ENCODE measurements at places on chromosomes 4 and X.

GRCh38 chrX:67544281-67545035 lies 637 bp downstream of the AR start:
- no peak for DNase-seq

GRCh38 chr4:24443200-24443599 lies 141.2 kb downstream of the DHX15 start:
- no peak for DNase-seq

GRCh38 chrX:122188751-122189150 lies 995.3 kb upstream of the GRIA3 start:
- DNase-seq = no peak

DNA sequence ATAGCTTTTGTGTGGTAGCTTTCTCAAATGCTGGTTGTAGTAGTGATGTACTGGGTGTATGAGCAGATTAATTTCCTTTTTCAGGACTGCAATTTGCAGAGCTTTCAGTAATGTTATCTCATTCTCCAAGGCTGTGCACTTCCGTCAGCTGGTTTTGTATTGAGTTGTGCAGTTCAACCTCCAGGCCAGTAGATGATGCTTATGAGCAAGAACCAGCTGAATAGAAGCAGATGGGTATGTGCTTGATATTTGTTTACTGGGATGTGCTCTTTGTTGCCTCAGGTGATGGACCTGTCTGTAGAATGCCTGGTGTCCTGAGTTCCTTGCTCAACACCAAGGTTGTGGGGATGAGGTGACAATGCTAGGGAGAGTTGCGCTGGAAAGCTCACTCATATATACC lies 462.8 kb downstream of the PCDH18 start:
- no peak for DNase-seq

GRCh38 chr4:57065730-57066482 lies 44.3 kb downstream of the IGFBP7 start:
- DNase-seq = no peak

DNA sequence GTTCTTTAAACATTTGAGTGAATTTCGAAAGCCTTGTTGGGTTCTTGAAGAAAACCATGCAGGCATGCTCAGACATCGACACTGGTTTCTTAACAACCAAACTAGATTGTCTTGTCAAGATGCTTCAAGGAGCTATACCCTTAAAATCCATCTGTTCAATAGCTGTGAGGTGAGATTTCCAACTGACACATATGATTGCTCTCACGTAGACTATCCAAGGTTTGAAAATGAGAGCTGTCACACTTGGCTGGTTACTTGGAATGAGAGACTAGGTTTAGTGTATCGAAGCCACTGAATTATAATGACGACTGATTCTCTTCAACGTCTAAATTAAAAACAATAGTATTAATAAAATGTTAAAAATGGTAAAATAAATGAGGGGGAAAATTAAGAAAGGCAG lies 2725.5 kb downstream of the ARAP2 start:
- no peak for DNase-seq

GRCh38 chr4:36041340-36041739 lies 203.0 kb downstream of the ARAP2 start:
- no peak for DNase-seq

DNA sequence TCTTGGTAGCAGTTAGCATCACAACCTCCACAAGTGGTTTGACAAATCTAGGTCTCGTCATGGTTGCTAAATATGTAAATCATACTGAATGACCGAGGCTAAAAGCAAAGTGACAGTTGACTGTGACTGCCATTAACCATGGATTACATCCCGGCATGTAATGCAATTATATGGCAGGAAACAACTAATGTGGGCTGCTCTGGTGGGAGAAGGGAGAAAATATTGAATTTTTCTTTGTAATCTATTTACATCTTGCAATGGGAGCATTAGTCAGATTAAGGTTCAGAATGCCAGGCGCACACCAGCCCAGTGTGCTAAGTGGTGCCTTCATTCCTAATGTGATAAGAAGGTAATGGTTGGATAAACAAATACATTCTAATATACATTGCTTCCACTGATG lies 35.8 kb downstream of the UNC5C start:
- no peak for DNase-seq

GRCh38 chrX:32501606-32502005 lies 709.7 kb downstream of the DMD start:
- no peak for DNase-seq

- DNase-seq = no peak
Measured at GRCh38 chr4:44927399-44928380, 201.3 kb upstream of the GNPDA2 start.

GRCh38 chr4:54581807-54582206 lies 76.0 kb upstream of the KIT start:
- DNase-seq = no peak

- DNase-seq = no peak
Measured at GRCh38 chr4:89715631-89716030, 121.3 kb downstream of the SNCA start.

DNA sequence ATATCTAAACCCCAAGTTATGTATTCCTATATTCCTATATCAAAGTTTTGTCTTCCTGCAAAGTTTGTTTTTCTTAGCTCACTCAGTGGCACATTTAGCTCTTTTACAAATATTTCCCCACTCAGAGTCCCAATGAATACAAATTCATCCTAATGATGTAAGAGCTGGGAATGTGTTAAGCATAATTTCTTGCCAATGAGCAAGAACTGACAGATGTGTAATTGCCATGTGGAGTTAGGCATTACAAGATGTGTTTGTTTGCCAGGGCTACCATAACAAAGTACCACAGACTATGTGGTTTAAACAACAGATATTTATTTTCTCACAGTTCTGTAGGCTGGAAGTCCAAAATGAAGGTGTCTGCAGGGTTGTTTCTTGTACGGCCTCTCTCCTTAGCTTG lies 302.1 kb downstream of the KCTD8 start:
- no peak for DNase-seq

GRCh38 chr4:535181-535923 lies 36.3 kb downstream of the PIGG start:
- peak; percentile 66 for DNase-seq

DNA sequence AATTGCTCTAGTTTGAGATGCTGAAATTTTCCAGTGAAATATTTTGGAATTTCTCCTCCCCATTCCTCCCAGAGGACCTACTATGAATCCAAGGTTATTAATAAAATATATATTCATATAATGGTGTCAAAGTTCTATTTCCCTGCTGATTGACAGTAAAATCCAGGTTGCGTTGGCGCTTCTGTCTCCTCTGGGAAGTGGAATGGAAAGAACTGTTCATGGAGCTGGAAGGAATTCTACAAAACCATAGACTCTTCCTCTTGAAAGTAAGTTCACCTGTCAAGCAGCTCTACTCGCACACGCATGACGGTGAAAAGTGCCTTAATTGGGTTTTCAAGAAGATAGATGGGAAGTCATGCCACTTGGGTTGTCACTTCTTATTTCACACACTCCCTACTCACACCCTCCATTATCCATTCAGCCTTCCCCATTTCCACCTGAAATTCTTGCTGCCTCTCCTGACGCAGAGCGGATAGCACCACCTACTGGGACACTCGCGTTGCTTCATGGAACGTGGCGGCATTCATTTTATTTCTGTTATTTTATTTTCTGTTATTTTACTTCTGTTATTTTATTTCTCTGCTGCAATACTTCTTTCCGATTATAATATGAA lies 351.6 kb downstream of the NLGN4X start:
- DNase-seq = no peak

- DNase-seq = no peak
Measured at GRCh38 chr4:74161666-74162450, 3.9 kb downstream of the MTHFD2L start.

DNA sequence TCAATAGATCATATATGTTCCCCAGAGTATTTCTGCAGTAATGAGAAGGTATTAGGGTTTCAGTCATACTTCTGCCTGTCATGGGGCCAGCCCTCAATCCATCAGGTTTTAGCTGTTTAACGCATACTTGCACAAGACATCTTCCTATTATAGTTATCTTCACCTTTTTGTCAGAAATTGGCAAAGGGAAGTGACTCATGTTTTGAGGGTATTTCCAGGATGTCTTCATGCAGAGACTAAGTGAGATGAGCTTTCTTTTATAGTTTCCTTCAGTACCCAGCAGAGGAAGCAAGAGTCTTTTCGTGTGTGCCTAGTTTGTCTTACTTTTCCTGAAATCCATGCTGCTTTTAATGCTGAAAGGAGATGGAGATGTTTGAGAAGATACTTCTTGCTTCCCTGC lies 9.5 kb downstream of the CSTF2 start:
- no peak for DNase-seq

DNA sequence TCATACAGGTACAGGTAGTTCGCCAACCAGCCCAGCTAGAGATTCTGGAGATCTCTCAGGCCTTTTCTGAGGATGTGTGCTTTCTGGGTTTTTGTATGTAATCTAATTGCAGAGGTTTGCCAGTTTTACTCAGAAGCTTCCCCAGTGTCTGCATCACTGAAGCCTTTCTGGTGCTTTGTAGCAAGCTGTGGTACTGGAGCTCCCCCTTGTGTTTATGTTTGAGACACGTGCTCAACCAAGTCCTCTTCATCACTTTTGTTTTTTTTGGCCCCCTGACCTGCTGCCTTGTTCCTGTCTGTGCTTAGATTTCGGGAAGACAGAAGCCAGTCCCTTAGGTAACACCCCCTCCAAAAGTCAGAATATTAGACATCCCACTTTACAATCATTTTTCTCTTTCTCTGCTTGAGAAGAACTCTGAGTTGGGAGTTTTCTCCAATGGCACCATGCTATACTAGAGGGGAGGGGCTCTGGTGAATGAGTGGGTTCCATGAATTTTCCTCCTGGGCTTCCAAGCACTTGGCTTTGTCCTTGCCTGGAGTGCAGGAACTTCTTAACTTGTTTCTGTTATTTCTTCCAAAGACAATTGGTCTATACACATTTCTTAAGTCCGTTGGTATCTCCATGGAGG lies 128.4 kb upstream of the TBC1D9 start:
- DNase-seq = no peak

DNA sequence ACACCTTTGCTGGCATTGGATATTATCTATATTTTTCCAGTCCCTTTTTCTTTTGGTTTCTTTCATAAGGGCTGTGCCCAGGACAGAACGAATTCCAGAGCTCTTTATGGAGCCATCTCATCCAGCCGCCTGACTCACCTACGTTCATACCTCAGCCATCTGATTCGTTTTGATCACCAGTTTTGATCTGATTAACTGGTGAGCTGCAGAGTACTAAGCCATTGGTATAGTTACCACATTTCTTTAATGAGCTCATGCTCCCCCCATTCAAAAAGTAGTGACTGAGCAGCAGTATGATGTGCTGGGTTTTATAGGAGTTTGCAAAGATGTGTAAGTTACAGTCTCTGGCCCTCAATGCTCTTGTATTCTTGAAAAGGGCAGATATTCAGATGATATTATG lies 43.0 kb upstream of the CDKN2AIP start:
- DNase-seq = no peak

- DNase-seq = no peak
Measured at GRCh38 chr4:87895964-87896621, 63.3 kb downstream of the MEPE start.

DNA sequence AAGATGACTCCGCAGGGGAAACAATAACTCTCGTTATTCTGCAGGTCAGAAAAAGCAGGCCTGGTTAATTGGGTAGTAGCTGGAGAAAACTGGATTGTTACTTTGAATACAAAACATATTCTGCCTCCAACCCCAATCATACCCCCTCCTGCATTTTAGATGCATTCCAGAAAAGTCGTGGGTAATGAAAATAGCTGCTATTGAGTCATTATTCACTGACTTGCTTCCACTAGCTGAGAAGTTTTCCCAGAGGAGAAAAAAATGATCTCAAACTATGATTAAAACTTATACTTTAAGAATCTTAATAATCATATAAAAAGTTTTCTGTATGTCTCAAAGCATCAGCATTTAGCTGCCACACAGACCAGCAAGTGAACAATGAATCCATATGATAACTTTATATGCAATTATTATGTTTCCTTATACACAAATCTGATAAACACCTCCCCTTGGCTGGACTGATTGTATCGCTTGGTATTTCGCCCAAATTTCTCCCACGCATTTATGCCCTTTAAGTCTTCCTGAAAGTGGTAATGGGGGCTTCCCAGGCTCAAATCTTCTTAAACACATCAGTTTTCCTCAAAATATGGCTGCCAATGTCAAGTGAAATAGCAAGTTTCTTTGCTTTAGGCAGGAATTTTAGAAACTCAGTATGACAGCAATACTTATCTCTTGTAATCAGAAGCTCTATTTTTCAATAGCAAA lies 181.0 kb downstream of the LDB2 start:
- DNase-seq = no peak

- no peak for DNase-seq
Measured at GRCh38 chr4:51849430-51849829, 6.5 kb downstream of the DCUN1D4 start.

- no peak for DNase-seq
Measured at GRCh38 chr4:176077561-176077960, 11.9 kb downstream of the WDR17 start.

- DNase-seq = no peak
Measured at GRCh38 chrX:107978707-107979307, 3.4 kb downstream of the TEX13B start.

- DNase-seq = no peak
Measured at GRCh38 chr4:171186700-171187099, 626.5 kb upstream of the GALNTL6 start.

GRCh38 chr4:74503580-74503979 lies 58.6 kb downstream of the AREG start:
- no peak for DNase-seq

GRCh38 chr4:85452058-85452731 lies 22.8 kb upstream of the ARHGAP24 start:
- no peak for DNase-seq

DNA sequence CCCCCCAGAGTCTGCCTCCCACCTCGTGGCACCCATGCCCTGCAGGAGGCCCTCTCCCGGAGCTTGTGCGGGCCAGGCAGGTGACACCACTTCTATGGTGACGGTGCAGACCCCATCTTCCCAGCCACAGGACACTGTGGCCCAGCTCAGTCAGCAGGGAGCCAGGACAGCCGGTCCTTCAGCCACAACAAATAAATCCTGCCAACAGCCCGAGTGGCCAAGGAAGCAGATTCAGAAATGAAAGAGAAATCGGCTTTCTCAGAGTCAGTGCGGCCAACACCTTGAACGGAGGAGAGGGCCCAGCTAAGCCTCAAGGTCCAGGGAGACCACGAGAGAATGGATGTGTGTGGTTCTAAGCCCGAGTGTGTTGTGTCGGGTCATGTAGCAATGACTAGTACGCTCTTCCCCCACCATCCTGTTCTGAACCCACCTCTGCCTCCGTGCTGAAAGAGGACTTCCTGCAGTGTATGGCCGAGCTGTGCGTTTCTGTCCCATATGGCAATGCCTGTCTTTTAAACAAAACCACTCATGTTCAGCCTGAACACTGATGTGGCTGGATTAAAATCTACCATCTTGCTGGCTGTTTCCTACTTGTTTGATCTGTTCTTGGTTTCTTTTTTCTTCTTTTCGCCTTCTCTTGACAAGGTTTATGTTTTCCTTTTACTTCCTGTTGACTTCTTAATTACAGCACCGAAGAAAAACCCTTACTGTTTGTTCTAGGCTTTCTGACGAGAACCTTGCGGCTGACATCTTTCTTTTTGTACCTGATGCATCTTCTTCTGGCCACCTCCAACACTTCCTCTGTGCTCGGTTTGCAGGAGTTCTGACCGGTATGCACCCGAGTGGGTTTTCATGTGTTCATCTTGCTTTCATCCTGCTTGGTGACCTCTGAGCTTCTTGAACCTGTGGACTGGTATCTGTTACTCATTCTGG lies 53.1 kb downstream of the GAK start:
- DNase-seq = no peak

- DNase-seq = no peak
Measured at GRCh38 chrX:150558424-150558823, 10.0 kb upstream of the MTM1 start.

Measured in posterior vena cava (tissue), 2 donors.